H4 (cell line): ENCODE measurements at places on chromosomes 12 and 14.

DNA sequence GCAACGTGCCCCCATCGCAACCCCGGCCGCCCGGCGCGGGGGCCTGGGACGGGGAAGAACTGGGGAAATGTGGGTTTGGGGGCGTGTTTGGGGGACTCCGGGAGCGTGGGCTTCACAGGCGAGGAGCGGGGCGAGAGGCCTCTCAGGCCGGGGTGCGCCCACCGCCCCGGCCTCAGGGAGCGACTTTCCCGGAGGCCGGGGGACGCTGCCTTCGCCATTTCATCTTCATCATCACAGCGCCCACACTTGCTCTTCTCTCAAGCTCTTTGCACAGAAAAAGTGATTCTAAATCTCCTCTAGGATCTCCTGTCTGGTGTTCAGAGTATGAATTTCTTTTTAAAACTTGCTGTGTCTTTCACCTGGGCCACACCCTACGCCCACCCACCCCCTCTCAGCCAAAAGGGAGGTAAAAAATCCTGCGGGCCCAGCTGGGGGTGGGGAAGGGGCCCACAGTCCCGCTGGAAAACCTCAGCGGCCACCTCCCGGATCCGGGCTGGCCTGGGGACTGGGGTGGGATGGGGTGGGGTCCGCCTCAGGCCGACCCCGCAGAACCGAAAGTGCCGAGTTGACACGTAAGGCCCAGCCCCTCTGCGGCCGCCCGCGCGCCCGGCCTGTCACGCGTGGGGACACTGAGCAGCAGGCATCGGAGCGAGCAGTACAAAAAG, 7.4 kb downstream of the CDKN1B start:
- DNase-seq = no peak

- DNase-seq = no peak
These were observed 161.0 kb upstream of the RMST start for GRCh38 chr12:97301576-97301975.

DNA sequence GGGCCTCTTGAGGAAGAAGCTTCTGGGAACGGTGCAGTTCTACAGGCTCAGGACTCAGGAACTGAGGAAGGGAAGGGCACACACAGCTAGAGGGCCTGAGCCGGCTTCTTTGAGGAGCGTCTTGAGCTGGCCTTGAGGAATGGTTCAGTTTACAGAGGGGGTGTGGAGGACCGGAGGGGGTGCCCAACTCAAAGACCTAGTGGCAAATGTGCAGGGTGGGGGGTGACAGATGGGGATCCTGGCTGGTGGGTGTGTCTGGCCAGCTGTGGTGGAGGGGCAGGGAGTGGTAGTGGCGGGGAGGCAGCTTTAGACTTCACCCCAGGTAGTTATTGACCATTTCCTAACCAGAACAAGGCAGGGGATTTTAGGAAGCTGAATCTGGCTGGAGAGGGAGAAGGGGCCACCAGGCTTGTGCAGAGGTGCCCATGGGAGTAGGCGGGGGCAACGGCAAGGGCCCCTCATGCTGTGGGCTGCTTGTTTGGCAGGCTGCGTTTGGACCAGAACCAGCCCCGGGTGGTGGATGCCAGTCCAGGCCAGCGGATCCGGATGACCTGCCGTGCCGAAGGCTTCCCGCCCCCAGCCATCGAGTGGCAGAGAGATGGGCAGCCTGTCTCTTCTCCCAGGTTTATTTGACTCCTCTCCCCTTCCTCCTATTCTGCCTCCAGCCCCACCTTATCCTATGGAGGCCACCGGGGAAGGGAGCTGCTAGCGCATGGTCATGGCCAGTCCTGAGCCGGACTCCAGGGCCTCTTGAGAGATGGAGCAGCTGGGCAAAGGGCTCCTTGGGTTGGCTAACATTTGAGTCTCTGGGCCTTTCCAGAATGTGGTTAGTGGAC, 27.8 kb downstream of the PAPLN start:
- DNase-seq = no peak

- DNase-seq = no peak
These were observed 25.9 kb downstream of the PIGH start for GRCh38 chr14:67574156-67574555.

DNA sequence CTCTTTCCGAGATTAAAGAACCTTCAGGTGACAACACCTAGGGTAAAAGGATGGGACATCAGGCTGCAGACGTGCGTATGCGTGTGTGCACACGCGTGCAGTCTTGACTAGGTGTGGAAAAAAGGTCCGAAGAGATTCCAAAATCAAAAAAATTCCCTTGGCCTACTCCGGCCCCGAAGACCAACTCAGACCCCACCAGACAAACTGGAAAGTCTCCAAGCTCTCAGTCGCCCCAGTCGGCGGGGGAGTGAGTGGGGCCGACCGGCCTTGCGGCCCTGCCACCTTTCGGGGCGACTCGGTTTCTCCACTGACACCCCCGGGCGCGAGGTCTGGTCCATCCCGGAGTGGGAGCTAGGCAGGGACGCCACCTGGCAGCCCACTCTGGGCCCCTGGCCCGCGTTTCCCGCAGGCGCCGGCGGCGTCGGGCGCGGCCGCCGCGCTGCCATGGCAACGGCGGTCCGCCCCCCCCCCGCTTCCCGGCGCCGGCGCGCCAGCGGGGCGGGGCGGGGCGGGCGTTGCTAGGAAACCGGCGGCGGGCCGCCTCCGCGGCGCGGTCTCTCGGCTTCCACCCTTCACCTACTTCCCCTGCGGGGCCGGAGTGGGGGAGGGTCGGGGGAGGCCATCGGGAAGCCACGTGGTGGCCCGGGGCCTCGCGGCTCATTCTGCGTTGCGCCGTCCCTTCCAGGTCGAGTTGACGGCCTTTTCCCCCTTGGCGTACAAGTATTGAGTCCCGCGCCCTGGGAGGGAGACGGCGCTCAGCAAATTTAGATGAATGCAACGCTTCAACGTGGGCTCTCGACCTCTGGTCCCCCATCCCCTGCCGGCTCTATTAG, 253.1 kb downstream of the EFCAB11 start:
- DNase-seq = peak; percentile 46

DNA sequence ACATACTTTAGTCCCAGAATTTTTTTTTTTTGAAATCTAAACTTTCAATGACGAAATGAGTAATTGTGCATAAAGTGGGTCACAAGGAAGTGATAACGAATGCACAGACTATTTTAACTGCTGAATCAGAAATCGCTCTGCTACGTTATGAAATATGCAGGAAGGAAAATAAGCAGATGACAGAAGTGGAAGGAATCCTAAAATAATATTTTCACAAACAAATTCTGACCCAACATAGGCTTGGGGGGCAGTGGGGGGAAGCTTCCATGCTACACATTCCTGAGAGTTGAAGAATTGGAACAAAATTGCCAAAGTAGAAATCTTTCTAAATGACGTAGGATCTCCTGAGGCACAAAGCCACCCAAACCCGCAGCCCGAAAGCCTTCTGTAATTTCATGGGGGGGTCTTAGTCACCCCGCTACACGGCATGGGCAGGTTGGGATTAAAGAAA, 89.6 kb downstream of the ARF6 start:
- no peak for DNase-seq

DNA sequence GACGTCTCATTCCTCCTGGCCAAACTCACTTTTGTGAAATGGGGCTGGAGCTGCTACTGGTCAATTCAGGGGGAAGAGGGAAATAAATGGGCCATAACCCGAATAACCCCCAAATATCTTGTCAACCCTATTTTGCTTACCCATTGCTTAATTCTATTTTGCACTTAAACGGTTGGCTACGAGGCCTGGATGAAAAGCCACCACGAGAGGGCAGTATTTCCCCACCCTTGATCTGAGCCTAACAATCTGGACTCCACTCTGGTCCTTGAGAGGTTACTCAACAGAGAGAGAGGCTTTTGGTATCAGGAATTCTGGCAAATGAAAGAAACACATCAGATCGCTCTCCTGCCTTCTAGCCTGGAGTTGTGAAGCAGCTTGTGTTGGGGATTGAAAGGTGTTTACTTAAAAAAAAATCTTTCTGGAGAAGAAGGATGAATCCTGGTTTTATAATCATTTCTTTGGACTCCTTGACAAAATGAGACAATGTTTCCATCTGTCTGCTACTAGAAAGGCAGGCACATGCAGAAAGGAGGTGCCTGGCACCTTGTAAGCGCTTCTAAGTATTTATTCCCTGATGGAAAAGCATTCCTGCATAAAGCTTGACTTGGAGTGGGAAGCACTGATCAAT, 22.4 kb upstream of the FBXO21 start:
- DNase-seq = peak; percentile 69

DNA sequence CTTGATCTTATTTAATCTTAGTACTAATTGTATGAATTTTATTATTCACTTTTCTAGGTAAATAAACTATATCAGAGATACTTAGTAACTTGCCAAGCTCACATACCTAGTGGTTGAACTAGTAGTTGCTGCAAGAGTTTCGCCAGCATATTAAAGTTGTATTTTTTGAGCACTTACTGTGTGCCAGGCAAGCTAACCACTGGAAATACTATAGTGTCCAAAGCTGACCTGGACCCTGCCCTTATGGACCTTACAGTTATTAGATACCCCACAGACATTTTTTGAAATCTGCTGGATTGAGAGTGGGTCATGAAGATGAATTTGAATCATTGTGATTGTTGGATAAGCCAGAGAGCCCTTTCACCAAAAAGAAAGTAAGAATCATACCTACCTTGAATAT, 125.0 kb downstream of the RAD51B start:
- peak; percentile 12 for DNase-seq

DNA sequence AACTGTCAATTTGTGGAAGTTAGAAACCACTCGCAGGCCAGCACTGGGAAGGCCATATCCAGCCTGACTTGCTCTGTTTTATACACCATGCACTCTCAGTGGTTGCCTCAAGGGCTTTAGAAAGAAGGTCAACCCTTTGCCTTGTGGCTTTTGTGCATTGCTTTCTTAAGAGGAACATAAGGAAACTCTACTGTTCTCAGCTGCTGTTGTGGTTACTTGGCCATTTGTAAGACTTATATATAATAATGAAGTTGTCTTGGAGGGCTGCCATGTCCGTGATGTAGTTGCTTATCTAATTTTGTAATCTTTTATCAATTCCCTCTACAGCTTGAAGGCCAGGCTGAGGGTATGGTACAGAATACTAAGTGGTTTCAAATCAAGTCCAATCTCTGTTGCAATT, 637.8 kb downstream of the DIO2 start:
- peak; percentile 60 for DNase-seq

DNA sequence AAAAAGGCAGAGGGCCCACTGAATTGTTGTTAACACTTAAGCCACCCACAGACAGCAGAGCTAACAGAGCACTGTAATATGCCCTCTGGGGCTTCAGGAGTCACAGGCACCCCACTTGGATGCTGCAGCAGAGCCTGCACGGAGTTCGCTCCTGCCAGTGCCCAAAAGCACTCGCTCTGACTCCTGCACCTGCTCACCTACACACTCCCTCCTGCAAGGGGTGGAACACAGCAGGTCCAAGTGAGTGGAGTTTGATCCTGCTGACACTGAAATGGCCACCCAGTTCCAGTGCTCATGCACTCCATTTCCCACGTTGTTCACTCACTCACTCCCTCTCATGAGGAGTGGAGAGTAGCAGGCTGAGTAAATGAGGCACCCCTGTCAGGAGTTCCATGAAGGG, 68.8 kb downstream of the OSBPL8 start:
- DNase-seq = no peak

- no peak for DNase-seq
These were observed 65.8 kb downstream of the GALNT16 start for GRCh38 chr14:69325646-69326265.

- no peak for DNase-seq
These were observed 789.4 kb upstream of the TBX3 start for GRCh38 chr12:115473257-115473956.

DNA sequence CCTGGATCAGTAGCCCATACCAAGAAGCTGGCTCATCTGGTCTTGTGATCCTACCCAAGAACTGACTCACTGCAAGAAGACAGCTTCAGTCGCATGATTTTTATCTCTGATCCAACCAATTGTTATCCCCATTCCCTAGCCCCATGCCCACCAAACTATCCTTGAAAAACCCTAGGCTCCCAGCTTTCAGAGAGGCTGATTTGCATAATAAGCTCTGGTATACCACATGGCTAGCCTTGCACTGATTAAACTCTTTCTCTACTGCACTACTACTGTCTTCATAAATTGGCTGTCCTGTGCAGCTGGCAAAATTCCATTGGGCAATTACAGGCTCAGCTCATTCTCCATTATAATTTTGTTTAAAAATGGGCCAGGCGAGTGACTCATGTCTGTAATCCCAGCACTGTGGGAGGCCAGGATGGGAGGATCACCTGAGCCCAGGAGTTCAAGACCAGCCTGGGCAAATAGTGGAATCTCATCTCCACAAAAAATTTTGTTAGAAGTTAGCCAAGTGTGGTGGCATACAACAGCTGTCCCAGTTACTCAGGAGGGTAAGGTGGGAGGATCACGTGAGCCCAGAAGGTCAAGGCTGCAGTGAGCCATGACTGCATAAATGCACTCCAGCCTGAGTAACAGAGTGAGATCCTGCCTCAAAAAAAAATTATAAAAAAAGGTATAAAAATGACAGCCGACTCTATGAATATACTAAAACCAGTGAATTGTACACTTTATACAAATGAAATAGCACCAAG, 76.7 kb upstream of the EIF5 start:
- DNase-seq = no peak

DNA sequence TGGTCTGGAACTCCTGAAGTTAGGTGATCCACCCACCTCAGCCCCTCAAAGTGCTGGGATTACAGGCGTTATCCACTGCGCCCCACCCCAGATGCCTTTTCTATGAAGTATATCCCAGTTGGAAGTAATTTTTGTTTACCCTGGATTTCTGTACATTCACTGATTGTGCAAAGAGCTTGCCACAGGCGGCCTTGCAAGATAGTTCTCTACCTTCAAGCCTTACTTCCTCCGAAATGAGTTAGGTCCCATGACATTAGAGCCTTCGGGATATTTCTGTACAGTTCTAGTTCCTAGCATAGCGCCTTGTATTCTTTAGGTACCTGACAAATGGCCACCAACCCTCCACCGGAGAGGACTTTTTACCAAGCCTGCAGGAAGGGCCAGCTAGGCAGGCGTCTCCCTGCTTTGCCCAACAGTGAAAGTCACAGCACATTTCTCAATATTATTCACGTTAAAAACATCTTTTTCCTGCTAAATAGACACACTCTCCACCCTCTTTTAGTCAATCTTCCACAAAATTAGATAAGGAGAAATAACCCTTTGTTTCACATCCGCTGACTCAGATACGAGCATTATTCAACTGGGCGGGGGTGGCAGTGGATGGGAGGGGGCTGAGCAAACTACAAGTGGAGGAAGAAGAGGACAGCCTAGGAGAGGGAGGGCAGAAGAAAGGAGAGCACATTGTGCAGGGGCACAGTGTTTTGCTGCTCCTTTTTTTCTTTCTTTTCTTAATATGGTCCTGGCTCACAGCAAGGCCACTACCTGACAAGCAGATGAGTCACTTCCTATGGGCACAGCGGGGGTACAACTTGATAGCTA, 40.0 kb upstream of the CAPRIN2 start:
- DNase-seq = peak; percentile 92

DNA sequence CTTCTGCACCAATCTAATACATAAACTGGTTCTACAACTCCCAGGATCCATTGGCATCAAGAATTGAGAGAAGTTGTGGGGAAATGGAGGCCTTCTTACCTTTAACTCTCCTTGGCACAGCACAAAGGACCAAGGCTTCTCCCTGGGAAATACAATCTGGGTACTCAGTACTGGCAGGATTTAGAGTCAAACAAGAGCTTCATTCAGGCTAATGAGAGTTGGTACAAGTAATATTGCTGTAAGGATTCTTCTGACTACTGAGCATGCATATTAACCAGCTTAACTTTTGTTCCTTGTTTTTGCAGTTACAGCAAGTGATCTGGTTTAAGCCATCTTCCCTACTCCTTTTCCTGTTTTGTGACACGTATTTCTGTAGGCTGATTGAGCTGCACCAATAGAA, 76.2 kb upstream of the FERMT2 start:
- DNase-seq = no peak
